Activated effector memory CD4-positive, alpha-beta T cell treated with anti-CD3 and anti-CD28 coated beads, Interleukin-2, amount 50 U/mL, for 16 hours (primary cell): ENCODE measurements at places on chromosomes 16 and 17.

GRCh38 chr17:64580384-64581315, 73.9 kb downstream of the CEP95 start:
- DNase-seq = no peak

- DNase-seq = no peak
Observed at GRCh38 chr17:76154292-76154691, 13.2 kb upstream of the FOXJ1 start.

DNA sequence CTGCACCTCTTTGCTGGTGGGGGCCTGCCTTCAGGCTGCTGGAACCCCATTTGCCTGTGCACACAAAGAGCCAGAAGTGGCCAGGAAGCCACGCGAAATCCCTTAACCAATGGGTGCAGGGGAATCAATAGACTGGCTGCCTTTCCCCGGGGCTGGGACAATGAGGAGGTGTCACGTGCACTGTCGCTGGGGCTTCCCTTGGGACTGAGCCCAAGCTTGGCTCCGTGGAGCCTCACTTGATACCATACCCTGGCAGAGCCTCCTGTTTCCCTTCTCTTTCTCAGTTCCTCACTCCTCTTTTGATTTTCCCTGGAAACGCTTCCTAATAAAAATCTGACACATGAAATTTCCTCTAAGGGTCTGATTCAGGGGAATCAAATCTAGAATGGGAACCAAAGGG, 38.8 kb upstream of the C16orf82 start:
- no peak for DNase-seq

GRCh38 chr16:74743668-74744299, 30.8 kb downstream of the FA2H start:
- no peak for DNase-seq

- DNase-seq = no peak
Observed at GRCh38 chr16:61296814-61297213, 739.4 kb downstream of the CDH8 start.
